ENCODE measurements at places on chromosomes 12 and 14. TPM values are rescaled to one million over a fixed set of nuclear protein-coding genes. Genes with fewer than 3 reads are reported as not detected.

Gene ATXN2
- total RNA-seq = 45.4 TPM

- DNase-seq = no peak
These were observed 33.2 kb upstream of the LTA4H start for GRCh38 chr12:96068636-96069035.

Gene STXBP6
- not detected for total RNA-seq

GRCh38 chr12:104670439-104671408 is 214.0 kb downstream of the CHST11 start:
- no peak for DNase-seq

Gene AMN
- total RNA-seq = 3.2 TPM
